ENCODE measurements at places on chromosomes 5 and 9.

DNA sequence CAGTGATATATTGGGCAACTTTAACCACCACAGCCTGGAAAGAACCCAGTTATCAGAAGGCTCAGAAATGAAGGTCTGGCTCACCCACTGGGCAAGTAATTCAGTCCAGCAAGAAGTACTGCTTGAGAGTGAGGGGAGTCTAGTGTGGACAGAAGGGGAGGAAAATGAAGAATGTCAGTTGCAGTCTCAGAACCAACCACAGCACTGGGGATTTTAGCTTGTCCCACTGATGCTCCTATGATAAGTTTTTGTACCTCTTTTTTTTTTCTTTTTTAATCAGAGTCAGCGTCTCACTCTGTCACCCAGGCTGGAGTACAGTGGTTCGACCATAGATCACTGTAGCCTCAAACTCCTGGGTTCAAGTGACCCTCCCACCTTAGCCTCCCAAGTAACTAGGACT, 9.4 kb upstream of the CD72 start:
- no peak for DNase-seq

DNA sequence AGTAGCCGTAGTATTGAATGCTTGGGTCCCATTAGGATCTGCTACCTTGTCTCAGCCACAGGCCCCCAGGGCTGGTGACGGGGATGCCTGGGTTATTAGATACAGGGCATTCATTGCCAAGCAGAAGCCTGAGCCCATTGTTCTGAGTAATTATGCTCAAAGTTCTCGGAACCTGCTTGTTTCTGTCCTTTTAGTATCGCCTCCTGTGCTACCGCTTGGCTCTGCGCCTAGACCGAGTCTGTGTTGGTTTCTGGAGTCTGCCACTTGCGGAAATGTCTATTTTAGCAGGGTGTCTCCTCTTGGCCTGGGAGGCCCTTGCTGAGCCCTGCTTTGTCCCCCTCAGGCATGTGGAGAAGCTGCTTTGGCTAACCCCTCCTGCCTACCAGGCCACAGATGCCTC, 506.1 kb downstream of the BNC2 start:
- DNase-seq, result no peak

GRCh38 chr9:134059661-134060395, 8.0 kb downstream of the BRD3 start:
- no peak for DNase-seq

- no peak for DNase-seq
These were observed 16.0 kb upstream of the JADE2 start for GRCh38 chr5:134509308-134510040.

GRCh38 chr5:89343666-89344065, 460.7 kb upstream of the MEF2C start:
- peak; percentile 0 for DNase-seq

GRCh38 chr5:152066784-152067183, 142.1 kb upstream of the GLRA1 start:
- DNase-seq, result no peak

- no peak for DNase-seq
These were observed 4.3 kb downstream of the BBLN start for GRCh38 chr9:128164307-128164885.

DNA sequence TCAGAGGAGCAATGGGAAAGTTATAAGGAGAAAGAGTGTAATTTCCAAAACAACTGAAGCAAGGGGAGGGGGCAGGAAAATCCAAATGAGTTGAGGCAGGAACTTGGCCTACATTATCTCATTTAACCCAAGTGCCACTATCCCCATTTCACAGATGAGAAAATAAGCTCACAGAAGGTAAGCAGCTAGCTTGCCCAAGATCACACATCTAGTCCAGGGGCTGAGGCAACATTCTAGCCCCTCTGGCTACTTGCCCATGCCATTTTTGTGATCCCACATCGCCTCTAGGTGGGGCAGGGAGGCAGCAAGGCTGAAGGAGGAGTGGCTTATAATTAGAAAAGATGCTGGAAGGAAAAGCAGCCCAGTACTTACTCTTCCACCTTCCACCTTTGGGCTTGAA, 2.6 kb upstream of the PSIP1 start:
- DNase-seq, result no peak

- no peak for DNase-seq
These were observed 112.2 kb upstream of the SHB start for GRCh38 chr9:38181232-38181631.

DNA sequence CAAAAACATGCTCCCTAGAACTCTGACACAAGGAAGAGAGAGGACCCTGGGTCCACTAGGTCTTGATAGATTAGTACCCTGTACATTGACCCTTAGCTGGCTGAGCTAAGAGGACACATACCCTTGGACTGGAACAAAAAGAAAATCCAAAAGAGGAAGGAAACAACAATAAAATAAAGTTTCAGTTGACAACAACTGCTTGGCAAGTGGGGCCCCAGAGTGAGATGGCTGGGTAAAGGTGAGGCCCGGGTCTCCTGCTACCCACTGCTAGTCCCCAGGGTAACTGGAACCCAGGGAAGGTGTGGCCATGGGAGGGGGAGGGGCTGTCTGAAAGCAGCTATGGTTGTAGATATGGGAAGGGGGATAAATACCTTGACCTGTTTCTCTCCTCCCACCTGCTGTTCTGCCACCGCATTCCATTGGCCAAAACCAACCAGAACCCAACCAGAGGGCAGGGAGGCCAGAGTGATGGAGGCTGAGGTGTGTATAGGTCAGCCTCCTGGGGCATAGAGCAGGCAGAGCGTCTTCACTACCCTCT, 11.7 kb downstream of the TAL2 start:
- DNase-seq, result no peak

DNA sequence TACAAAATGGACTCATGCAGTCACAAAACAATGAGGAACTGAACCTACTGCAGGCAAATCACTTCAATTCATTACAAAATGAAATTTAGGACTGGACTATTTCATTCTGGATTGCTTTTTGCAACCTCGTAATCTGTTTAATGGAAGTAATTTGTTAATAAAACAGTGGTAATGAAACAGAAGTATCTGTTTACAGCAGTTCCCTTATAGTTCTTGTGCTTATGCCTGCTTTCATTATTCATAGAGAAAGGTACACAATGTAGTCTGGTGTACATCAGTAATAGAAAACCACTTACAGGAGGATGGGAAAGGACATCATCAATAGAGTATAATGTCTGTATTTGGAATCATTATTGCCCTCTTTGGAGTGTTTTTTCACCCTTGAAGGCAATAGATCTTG, 389.2 kb upstream of the NUDT12 start:
- no peak for DNase-seq

GRCh38 chr5:158715592-158715991, 384.1 kb downstream of the EBF1 start:
- no peak for DNase-seq

DNA sequence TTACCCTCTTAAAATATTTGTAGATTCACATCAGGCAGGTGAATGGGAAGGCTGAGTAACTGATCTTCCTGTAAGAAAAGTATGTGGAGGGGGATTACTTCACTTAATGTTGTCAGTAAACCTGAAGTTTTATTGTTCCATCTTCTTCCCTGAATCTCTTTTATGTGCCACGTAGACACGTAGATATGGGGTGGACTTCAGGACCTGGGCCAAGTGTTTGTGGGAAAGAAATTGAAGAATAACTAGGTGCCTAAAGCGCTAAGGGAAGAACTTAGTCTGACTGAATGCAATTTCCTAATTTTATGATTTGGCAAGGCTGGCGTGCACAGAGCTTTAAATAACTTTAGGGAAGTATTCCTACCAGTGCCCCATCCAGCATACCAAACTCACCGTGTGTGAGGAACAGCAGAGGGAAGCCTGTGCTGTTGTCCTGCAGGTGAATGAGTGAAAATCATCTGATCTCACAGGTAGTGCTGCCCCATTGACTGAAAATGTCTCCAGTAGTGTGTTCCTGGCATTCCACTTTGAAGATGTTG, 323.4 kb downstream of the KDM4C start:
- no peak for DNase-seq

GRCh38 chr5:72006361-72006760, 100.9 kb upstream of the MAP1B start:
- no peak for DNase-seq

GRCh38 chr5:82058710-82059109, 86.9 kb downstream of the ATG10 start:
- no peak for DNase-seq

DNA sequence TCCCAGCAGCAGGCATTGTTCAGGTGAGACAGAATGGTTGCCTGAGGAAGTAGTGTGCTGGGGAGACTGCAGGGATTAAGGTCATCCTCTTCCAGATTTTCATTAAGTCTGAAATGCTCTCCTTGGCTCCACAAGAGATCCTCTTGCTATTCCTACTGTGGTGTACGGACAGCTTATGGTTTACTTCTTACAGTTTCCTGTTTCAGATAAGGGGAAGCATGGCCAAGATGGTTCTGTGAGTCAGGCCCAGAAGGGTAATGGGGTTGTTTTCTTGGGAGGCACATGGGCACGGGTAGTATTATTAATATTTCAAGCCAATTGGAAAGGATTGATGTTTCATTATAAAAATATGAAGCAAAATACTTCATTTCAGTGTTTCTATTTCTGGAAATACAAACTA, 42.9 kb downstream of the GLRX start:
- no peak for DNase-seq

GRCh38 chr5:129746876-129747275, 1.0 kb upstream of the MINAR2 start:
- DNase-seq, result no peak

DNA sequence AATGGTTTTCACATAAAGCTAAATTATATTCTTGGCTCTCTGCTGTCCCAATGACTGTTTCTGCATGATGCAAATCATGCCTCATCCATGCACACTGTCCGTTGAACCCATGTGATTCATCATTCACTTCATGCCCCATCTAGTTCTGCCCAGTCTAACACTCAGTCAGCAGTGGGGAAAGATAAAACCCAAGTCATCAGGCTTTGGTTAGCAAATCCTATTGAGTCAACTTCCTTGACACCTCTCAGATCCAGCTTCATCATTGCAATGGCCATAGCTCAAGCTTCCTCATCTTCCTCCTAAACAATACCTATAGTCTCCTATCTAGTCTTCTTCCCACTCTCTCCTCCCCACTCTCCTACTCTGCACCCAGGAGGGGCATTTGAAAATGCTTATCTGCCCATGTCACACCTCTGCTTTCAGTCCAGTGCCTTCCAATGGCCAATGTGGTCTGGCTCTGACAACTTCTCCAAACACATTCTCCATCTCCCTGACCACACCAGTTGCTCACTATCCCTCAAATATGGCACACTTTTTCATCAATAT, 266.0 kb upstream of the TRIM32 start:
- no peak for DNase-seq

DNA sequence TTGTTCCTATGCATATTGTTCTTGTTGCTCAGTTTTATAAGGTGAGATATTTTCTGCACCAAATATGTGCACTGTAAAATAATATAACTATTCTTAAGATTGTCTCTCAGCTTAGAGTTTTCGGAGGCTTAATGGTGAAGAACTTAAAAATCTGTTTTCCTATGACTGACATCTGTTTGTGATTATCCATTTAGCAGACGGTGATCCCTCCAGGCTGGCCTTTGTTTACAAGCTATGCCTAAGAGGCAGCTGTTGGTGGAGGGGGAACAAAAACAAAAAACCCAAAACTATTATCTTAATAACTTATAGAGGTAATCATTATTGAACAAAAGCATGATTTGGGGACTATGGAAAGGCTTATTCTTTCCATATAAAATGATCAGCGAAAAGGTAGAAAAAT, 658 bp downstream of the PDCD1LG2 start:
- no peak for DNase-seq

- DNase-seq, result no peak
These were observed 26.4 kb downstream of the RAPGEF6 start for GRCh38 chr5:131608597-131608996.

- DNase-seq, result peak; percentile 49
These were observed 44.4 kb upstream of the ANKDD1B start for GRCh38 chr5:75566710-75567309.

- no peak for DNase-seq
These were observed 32.5 kb downstream of the OR1J1 start for GRCh38 chr9:122445155-122445749.

- DNase-seq, result no peak
These were observed 13.6 kb upstream of the LAMC3 start for GRCh38 chr9:130995086-130996011.

DNA sequence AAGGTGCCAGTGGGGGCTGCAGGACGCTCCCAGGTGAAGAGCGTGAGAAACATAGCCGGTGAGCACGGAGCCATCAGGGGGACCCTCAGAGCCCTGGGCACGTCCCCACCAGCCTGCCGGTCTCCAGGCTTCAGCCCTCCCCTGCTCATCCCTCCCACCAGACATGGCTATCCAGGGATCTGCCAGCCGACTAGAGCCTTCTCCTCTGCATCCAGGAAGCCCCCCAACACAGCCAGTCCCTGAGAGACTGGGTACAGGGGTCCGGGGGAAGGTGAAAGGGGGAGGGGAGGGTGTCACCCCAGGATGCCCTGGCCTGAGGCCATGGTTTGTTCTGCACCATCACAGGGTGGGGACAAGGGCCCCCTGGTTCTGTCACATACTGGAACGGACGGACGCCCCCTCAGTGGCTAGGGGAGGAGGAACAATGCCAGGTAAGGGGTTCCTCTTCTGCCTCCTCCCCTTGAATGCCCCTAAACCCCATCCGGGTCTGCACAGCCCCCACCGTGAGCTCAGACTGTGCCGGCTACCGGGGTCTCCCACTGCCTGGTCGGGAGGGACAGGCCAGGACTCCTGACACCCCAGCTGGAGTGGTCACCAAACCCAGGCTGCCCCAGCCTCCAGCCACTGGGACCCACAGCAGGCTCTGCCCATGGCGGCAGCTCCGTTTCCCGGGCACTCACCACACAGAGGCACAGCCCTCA, 34.3 kb downstream of the NACC2 start:
- DNase-seq, result no peak

GRCh38 chr5:17802256-17802655, 168.0 kb downstream of the TAF11L14 start:
- DNase-seq, result no peak

- no peak for DNase-seq
These were observed 935 bp upstream of the MSX2 start for GRCh38 chr5:174723315-174723978.

DNA sequence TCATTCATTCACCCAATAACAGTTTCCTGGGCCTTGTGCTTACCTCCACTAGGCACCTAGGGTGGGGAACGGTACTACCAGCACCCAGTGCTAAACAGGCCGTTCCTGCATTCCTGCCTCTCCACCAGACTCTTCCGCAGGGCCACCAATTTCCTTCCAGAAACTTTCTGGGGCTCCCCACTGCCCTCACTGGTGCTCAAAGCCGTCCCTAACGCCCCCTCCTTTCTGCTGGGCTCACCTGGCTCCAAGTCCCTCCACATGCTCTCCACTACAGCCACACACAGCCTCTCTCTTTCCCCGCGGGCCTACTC, 1.4 kb downstream of the PHF19 start:
- DNase-seq, result no peak
